ENCODE measurements at places on chromosomes 3 and 15. TPM values are rescaled to one million over a fixed set of nuclear protein-coding genes. Genes with fewer than 3 reads are reported as not detected.

FAM107A gene
- polyA plus RNA-seq = 6.8 TPM

DNA sequence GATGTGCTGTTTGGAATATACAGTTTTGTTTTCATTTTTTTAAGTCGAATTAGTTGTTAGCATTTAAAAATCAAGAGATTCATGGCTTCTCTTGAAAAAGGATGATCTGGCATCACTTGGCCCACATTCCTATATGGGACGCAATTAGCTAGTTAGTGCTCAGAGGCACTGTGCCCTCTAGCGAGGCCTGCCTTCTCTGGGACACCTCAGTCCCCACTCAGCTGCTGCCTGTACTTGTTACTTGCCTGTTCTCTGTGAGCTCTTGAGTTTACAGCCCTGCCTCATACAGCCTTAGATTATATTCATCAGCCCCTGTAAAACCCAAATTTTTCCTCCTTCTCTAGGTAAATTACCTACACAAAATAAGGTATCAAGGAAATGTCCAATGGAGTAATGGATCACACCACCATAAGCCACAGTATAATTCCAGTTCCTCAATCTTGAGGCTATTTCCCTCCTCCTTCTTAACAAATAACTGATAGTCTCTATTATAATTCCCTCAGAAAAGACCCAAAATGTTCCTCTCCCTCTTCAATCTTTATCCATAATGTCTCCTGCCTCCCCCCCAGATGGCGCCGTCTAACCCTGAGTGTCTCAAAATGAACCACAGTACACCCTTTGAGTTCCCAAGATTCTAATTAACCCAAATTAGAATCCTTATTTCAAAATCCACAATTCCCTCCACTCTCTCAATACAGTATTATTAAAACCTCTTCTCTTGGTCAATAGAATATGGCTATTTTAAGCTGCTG lies 2.7 kb downstream of the ZMAT3 start:
- DNase-seq = no peak
- H3K4me1 ChIP-seq = peaks cover 19% of the 10 kb centered on the region
- no peaks in the 10 kb centered on the region for H3K27me3 ChIP-seq

BRK1 gene
- polyA plus RNA-seq = 78.2 TPM

SCAMP5 gene
- 22.0 TPM for polyA plus RNA-seq

DNA sequence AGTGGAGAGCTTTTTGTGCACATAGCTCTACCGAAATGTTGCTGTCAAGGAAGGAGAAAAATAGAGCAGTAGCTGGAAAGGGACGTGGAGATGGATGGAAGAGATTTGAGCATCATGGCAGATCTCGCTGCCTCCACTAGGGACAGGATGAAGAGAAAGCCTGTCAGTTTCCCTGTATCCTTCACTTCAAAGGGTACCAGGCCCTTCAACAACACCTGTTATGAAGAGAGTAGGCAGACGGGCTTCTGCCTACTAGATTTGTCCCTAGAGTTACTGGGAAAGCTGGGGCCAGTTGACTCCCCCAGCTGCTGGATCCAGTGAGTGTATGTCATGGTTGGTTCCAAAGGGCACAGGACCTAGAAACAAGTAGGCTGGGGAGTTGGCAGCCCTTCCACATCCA lies 150.8 kb downstream of the TLE3 start:
- no peak for DNase-seq
- no peaks in the 10 kb centered on the region for H3K36me3 ChIP-seq
- H3K27me3 ChIP-seq = no peaks in the 10 kb centered on the region
- H3K27ac ChIP-seq = no peak overlapping the region
- H3K4me1 ChIP-seq = no peaks in the 10 kb centered on the region
- H3K4me3 ChIP-seq = no peak overlapping the region

- DNase-seq = no peak
- H3K36me3 ChIP-seq = no peaks in the 10 kb centered on the region
- no peak overlapping the region for H3K4me3 ChIP-seq
- H3K4me1 ChIP-seq = peaks cover 12% of the 10 kb centered on the region
These were observed 92.8 kb downstream of the EOMES start for GRCh38 chr3:27629366-27629765.

DNA sequence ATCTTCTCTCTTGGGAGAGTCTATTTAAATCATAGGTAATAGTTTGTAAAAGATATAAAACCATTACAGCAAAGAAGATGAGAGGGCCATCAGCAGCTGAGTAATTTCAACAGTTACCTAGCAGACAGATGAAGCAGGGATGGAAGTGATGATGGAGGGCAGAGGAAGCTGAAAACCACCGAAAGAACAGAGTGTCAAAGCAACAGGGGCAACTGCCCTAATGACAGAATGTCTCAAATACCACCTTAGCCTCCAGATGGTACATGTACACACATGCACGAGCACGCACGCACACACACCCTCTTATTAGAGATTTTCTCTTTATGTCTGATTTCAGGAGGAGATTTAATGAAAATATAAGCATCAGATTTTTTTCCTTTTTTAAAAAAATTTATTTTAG lies 64.5 kb downstream of the NEDD4 start:
- H3K4me3 ChIP-seq = no peak overlapping the region
- no peaks in the 10 kb centered on the region for H3K36me3 ChIP-seq
- no peak for DNase-seq
- H3K27ac ChIP-seq = no peak overlapping the region
- H3K27me3 ChIP-seq = no peaks in the 10 kb centered on the region

AMT gene
- 22.9 TPM for polyA plus RNA-seq

DNA sequence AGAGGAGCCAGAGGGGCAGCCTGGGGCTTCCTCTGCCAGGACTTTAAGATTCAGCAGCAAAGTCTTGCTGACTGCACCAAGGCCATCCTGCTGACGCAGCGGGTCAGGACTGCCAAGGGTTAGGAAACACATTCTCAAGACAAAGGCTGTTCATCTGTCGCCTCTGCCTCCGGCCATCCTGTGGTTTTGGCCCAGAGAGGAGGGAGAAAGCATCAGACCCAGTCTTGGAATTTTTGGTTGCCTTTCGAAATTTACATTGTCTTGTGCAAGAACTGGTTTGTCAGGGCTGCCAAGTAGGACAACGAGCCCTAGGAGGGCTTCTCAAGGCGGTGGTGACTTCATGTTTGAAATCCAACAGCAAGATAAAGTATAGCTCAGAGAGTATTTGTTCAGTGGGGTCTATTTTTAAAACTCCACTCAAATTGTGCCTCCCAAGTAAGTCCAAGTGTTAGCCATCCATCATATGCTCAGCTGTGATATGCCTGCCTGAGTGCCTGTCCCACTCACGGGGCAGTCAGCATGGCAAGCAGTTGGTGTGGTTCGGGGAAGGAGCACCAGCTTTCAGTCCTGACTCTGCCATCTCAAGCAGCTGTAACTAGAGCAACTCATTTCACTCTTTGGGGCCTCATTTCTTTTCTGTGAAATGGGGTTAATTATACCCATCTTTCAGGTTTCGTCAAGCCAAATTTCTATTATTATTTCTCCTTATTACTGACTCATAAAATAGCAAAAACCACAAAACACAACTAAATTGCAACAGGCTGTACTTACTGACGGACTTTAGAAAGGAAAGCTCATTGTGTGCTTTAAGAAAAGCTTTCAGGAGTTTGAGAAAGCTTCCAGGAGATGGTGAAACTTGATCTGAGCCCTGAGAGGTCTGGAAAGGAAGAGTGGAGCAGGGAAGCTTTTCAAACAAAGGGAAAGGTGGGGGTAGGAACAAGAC lies 42.4 kb upstream of the RHO start:
- H3K4me1 ChIP-seq = peaks cover 41% of the 10 kb centered on the region
- no peaks in the 10 kb centered on the region for H3K27me3 ChIP-seq
- peak; percentile 92 for DNase-seq
- peaks cover 3% of the 10 kb centered on the region for H3K36me3 ChIP-seq

PARP15 gene
- polyA plus RNA-seq = 4.3 TPM

DNA sequence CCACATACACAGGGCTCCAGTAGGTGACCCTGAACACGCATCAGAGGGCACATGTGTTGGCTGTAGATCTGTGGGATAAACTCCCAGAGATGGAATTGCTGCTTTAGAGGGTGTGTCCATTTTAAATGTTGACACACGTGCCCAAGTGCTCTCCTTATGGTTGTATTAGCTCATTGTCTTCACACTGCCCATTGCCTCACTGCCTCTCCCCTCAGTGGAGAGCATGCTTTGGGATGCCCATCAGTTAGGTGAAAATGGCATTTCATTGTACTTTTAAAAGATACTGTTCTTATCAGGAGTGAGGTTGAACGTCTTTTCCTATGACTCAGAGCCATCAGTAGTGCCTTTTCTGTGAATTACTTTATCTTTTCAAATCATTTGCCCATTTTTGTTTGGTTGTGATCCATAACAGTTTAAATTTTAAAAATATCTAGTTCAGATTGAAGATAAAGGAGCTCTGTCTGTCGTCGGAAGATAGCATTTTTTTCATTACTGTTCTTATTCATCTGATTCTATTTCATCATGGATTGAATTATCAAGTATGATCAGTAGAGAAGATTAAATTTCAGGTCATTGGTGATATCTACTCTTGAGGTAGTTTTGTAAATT lies 120.7 kb downstream of the CHDH start:
- no peak overlapping the region for H3K27ac ChIP-seq
- H3K4me1 ChIP-seq = no peaks in the 10 kb centered on the region
- no peak for DNase-seq
- no peaks in the 10 kb centered on the region for H3K27me3 ChIP-seq
- H3K36me3 ChIP-seq = peaks cover 31% of the 10 kb centered on the region

- H3K4me3 ChIP-seq = no peak overlapping the region
- H3K27me3 ChIP-seq = no peaks in the 10 kb centered on the region
- no peaks in the 10 kb centered on the region for H3K4me1 ChIP-seq
- no peaks in the 10 kb centered on the region for H3K36me3 ChIP-seq
- no peak for DNase-seq
These were observed 8.0 kb upstream of the ANKRD28 start for GRCh38 chr3:15805756-15806266.

PSTPIP1 gene
- 1.4 TPM for polyA plus RNA-seq

Data from adrenal gland (tissue), 19 donors.